ENCODE measurements at places on chromosomes 1 and 21.

- no peak for DNase-seq
Observed at GRCh38 chr1:96041470-96041869, 680.1 kb upstream of the PTBP2 start.

GRCh38 chr1:185263292-185263691 lies 53.8 kb downstream of the IVNS1ABP start:
- DNase-seq: no peak

DNA sequence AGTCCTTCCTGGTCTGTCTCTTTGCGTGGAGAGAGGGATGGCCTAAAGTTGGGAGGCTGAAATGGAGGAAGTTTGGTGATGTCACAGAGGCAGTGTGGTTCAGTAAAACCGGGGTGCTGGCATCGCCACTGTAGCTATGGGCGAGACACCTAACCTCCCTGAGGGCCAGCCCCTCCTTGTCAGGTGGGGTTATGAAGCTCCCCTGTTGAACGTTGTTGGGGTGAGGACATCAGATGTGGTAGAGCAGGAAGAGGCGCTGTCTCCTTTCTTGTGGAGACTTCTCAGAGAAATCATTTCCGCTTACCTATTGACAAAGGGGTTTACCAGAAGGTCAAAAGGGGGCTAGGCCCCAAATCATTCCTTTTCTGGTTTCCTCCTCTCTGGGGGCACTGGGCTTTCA lies 294.7 kb downstream of the SIPA1L2 start:
- no peak for DNase-seq

DNA sequence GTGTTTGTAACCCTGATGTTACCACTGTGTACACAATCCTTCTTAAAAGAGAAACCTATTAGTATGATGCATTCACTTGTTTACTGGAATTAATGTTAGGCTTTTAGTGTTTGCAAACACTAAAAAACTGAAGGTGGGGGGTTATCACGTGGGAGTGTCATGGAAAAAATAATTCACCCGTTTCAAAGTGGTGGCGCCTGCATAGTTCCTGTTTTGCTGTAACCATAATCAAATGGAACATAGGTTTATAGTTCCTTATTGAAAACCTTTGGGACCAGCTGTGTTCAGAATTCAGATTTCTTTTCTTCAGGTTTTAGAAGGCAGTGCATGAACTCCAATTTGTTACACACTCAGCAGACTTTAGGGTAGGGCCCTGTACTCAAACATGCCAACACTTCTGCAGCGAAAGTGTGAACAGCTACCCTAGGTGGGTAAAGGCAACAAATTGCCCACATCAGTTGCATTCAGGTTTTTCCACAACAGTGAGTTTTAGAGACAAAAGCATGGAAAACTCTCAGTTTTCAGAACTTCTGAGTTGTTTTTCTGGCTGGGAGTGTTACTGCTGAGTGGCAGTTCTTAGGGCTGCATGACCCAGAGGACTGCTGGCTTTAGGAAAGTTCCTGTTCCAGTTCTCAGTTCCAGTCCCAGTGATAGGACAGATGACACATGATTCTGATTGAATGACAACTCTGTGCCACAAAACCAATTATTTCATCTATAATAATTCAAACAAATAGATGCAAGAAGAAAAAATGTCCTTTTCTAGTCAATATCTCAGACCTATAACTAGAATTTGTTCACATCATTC lies 29.1 kb upstream of the IVNS1ABP start:
- DNase-seq: no peak

- DNase-seq: no peak
Observed at GRCh38 chr1:7298145-7298544, 473.0 kb upstream of the VAMP3 start.

GRCh38 chr1:86487811-86488141 lies 19.0 kb downstream of the CLCA1 start:
- no peak for DNase-seq

DNA sequence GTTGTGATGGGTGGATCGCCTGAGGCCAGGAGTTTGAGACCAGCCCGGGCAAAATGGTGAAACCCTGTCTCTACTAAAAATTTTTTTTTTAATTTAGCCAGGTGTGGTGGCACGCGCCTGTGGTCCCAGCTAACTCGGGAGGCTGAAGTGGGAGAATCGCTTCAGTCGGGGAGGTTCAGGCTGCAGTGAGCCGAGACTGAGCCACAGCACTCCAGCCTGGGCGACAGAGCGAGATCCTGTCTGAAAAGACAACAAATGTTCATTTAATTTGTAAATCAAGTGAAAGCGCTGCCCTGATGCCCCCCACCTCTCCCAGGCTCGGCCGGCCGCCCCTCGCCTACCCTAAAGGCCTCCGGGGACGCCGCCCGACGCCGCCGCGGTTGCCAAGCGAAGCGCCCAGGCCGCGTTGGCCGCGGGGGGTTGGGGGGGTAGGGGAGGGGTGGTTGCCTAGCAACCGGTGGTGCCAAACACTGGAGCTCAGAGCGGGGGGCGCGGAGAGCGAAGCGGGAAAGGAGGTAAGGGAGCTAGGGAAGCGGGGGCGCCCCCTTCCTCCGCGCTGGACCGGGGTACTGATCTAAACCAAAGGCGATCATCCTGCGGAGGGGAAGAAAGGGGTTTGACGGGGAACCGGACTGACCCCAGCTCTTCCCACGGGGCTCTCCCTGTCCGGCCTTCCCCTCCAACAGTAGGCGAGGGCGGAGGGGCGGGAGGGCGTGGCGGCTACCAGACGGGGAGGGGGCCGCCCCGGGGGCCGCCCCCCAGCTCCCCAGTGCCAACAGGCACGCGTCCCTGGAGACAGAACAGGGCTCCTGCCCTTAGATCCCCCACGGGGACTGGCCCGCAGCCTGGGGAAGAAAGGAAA lies at the start of gene TEKT2:
Gene TEKT2, plus strand, starts transcription at position 460 of the 862 bp plus-strand sequence. CDS start 828 bp downstream, outside the sequence.
- DNase-seq: no peak

DNA sequence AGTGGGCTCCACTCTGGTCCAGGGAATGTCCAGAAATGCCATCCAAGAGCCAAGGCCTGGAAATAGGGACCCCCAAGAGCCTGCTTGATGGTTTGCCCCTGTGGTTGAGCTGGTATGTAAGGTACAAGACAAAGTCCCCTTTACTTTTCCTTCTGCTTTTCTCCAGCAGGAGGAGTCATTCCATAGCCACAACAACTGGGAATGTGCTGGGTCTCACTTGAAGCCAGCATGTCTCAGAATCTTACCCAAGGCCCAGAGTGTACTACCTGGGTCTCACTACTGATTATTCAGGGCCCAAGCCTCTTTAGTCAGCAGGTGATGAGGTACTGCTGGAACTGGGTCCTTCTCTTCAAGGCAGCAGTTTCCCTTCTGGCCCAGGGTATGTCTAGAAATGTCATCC lies 62.1 kb upstream of the CD55 start:
- no peak for DNase-seq

- no peak for DNase-seq
Observed at GRCh38 chr1:161869291-161869690, 103.2 kb downstream of the ATF6 start.

DNA sequence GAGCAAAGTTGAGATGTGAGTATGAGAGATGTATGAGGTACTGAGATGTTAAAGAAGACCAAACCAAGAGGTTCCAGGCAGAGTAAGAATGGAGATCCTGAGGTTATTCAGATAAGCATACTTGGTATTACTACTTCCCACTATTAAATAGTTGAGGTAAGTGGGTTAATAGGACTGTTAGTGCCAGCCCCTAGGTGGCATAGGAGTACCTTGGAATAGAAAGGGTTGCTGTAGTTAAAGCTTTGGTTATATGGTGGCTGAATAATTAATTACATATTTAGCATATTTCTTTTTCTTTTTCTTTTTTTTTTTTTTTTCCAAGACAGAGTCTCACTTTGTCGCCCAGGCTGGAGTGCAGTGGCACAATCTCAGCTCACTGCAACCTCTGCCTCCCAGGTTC lies 397.9 kb upstream of the TMPRSS15 start:
- no peak for DNase-seq

DNA sequence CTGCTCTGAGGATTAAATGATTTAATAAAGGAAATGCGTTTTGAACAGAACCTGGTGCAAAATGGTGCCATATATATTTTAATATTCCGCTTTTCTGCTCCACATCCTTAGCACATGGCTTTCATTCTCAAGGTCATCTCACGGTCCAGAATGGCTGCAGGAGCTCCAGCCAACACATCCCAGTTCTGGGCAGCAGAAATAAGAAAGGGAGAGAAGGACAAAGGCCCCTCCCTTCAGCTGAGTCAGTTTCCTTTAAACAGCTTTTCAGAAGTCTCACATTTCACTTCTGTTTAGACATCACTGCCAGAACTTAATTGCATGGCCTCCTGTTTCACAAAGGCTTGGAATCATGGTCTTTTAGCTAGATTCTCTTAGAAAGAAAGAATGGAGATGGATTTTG lies 75.2 kb upstream of the LRRN2 start:
- no peak for DNase-seq

DNA sequence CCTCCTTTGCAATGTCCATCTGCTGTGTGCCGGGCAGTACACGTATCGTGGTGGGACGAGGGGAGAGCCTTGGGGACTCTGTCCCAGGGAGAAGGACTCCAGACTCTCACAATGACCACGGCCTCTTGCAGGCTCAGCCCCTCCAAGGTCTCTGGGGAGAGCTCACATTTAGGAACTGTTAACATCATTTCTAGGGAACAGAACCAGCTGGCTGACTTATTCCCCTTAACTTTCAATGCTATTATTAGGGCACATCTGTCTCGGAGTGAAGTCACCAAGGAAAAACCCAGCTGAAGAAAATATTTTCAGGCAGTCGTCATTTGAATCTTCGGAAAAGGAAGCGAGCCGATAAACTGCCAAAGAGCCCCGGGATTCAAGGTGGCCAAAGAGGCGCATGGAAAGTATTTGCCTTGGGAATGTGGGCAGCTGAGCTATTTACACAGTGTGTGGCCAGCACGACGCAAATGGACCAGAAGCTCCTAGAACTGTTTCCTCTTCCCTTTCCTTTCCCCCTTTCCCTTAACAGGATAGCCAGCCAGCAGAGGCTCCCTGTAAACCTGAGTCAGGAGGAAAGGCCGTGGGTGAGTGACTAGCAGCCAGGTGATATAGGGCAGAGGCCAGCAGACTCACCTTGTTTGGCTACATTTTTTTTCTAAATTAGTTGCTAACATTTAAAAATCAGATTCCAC lies 74.5 kb downstream of the ITPKB start:
- DNase-seq: no peak

GRCh38 chr1:51558375-51558924 lies 39.4 kb upstream of the EPS15 start:
- no peak for DNase-seq

DNA sequence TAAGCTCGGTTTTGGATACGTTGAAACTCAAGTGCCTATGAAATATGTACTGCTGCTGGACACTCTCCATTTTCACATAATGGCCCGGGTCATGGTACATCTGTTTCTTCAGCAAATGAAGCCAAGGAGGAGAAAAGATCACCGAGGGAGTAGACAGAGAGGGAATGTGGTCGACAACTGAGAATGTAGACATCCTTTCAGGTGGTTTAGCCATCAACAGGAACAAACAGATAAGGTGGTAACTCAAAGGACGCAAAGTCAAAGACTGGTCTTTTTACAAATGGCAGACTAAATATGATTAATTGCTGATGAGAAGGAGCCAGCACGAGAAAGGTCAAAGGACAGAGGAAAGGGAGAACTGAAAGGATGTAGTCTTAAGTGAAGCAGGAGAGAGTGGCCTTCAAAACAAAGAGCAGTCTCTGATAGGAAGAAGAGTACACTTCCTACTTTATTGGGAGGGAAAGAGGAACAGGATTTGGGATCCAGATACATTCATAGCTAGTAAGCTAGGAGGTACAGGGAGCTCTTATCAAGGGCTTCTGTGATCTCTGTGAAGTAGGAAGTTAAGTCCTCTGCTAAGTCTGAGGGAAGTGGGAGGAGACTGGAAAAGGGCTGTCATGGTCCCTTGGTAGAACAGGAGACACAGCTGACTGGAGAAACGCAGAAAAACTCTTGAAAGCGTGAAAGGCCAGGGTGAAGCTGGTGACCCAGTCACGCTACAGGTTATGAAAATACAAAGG lies 28.3 kb downstream of the NUP133 start:
- no peak for DNase-seq

- DNase-seq: no peak
Observed at GRCh38 chr21:40639616-40640194, 207.3 kb downstream of the DSCAM start.

DNA sequence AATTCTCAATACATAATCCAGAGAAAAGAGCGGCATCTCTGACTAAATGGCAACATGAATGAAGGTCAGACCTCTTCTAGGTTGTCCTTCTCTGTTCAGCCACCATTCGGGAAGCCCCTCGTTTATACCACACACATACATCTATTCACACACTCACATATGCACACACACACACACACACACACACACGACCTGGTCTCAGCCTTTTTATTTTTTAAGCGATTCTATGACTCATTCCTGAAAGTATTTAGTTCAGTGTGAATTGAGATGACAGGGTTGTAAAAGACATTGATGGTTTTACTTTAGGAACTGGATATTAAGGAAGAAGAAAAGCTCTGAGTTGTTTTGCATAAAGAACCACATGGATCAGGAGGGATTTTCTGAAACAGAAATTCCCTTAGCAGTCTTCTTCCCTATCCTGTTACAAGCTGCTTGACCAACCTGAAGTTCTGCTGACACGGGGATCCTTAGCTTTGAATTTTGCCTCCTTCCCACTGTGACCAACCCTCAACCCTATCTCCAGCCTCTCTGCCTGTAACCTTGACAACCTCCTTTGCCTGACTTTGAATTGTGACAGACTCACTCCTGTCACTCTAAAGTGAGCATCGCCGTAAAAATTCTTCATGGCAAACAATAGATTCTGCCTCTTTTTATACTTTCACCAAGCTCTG lies 383.1 kb upstream of the ESRRG start:
- DNase-seq: no peak

DNA sequence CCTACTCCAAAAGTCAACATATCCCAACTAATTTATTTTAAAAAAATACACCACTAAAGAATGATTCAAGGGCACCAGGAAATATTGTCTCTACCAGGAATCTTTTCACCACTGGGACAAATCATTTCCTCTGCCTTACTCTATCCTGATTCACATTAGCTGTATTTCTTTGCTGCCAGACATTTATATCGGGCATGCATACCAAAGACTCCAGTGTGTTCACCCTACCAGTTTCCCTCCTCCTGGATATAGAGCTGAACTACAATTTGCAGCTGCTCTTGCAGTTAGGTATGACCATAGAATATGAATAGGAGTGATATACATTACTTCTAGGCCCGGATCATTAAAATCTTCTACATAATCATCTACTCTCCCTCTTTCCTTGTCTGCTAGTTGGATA lies 7.6 kb downstream of the KCNJ6 start:
- DNase-seq: no peak

DNA sequence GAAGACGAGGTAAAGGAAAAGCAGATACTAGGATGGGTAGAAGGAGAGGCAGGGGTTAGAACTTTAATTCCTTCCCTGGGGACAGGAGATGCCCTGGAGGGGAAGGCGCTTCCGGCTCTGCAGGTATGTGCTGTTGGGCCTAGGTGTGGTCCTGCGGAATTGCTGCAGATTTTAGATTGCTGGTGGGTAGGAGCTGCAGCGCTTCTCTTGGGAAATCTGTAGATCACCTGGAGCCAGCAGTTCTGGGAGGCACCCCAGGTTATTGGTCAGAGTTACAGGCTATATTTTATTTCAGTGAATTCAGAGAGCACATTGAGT lies 1.1 kb downstream of the MGST3 start:
- DNase-seq: no peak

GRCh38 chr1:45880930-45881329 lies 77.5 kb downstream of the MAST2 start:
- DNase-seq: no peak

All from posterior cingulate gyrus (tissue), 11 donors.